ENCODE measurements at places on chromosomes 1 and 21.

GRCh38 chr1:7738044-7738443 is 33.1 kb upstream of the VAMP3 start:
- no peak for DNase-seq

DNA sequence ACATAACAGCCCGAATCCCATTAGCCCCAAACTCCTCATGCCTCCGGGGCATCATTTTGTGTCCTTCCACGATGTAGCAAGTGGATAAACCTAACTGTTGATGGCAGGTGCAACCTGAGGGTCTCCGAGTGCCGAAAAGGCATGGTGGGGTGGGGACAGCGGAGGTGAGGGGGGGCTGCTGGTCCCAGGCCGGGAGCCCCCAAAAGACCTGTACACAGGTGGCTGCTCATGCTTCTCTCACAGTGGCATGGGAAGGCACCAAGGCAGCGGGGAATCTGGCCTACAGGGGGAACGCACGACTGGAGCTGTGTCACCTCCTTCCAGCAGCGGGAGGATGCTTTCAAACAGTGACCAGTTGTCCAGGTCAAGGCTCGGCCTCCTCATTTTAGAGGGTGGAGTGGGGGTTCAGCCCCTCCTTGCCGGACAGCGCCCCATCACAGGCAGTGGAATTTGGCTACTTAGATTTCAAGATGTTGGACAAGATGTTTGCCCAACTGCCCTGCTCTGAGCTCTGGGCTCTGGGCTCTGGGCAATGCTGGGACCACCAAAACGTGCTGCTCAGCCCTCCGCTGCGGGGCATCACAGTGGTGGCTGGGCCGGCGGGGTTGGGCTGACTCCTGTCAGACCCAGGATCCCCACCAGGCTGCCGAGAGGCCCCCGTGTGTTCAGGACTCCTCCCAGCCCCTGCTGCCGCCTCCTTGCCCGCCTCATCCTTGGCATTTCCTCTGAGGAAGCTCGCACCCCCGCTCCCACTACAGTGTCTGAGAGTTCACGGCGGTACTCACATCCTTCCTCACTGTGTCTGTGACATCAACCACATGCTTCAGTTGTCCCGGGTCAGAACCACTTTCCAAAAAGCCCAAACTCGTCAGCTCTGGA is 7.6 kb downstream of the DNMT3L start:
- DNase-seq = no peak

GRCh38 chr1:245412306-245412705 is 257.5 kb downstream of the KIF26B start:
- no peak for DNase-seq

DNA sequence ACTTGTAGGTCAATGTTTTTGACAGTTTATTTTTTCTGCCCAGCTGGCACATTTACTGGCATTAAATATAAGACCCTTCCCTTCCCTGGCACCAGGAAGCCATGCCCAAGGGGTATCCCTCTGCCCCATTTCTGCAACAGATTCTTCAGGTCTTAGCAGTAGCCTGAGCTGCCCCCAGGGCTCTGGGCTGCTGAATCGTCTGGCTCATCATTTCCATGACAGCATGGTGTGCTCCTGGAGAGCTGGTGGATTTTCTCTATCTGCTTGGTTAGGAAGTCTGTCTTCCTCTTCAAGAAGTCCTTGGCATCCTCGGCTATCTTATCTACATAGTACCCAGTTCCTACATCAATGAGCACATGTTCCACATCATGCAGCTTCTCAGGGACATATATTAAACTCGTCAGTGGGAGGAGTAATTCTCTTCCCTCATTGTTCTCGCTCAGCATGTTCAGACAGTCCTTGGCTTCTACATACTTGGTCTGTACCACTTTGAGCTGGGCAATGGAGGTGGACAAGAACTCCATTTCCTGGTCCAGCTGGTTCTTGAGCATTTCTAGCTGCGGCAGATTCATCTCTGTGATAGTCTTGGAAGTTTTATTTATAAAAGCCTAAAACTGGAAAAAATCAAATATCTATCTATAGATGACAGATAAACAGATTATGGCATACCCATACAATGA is 23.5 kb downstream of the MIA3 start:
- no peak for DNase-seq

DNA sequence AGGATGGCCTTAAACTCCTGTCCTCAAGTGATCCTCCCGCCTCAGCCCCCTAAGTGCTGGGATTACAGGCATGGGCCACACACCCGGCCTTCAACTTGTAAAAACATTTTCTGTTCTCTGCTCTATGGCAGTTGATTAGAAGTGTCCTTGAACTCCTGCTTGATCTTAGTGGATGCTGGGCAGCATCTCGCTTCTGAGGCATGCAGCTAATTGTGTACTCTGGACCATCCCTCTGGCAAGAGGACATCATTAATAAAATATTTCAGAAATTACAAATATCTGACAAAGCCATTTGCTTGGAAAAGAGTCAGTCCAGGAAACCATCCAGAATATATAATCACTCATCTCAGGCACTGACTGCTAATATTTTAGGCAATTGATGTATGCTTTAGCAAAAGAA is 8.1 kb downstream of the NGF start:
- DNase-seq = no peak

All from stimulated activated CD4-positive, alpha-beta T cell treated with anti-CD3 and anti-CD28 coated beads, Interleukin-12 subunit alpha, Interleukin-12 subunit beta, amount 100 ng/mL, for 24 hours (primary cell).